ENCODE measurements at places on chromosomes 7 and 10.

DNA sequence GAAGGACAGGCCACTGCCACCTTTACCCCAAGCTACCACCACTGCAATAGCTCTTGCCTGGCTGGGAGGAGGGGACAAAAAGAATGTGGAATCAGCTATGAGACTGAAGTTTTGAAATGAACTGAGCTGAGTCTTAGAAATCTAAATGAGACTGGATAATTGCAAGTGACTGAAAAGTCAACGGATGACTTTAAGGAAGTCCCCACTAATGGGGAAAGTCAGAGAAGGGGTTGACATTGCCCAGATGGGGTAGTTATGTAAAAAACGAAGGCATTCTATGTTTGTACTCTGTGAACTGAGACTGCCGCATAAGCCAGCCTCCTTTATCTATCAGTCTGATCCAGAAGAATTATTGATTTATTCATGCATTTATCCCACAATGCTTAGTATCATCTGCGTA, 67.2 kb downstream of the RBM20 start:
- no peak for DNase-seq

DNA sequence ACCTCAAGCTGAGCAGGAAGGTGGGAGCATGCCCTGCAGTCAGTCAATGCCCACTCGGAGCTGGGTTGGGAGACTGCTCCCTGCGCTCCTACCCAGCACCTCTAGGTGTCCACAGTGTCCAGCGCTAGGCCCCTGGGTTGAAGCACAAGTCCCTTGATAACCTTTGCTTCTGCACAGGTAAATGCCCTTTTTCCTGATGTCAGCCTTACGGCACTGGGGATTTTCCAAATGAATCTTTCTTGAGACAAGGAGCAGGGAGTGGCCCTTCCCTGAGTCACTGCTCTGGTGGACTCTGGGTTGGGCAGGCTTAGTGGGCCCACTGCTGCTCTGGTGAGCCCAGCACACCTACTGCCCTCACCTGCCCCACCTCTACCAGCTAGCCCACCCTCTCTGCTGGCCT, 61.9 kb upstream of the OPN4 start:
- no peak for DNase-seq

DNA sequence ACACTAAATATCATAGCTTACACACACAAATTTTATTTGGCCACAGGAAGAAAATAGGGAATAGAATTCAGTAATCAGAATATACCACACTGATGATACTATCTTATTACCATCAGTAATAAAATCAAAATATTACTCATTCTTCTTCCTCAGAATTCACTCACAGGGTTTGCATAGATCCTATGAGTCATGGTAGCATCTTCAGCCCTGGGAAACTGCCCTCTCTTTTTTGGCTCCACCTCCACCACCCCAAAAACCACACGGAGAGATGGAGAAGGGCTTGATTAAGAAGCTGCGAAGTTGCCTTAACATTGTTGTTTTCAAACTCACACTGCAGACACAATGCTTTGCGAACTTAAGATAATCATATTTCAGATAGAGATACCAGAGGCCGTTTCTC, 154.1 kb upstream of the AHR start:
- no peak for DNase-seq

GRCh38 chr10:61175316-61175715, 231.3 kb upstream of the RHOBTB1 start:
- DNase-seq: no peak

DNA sequence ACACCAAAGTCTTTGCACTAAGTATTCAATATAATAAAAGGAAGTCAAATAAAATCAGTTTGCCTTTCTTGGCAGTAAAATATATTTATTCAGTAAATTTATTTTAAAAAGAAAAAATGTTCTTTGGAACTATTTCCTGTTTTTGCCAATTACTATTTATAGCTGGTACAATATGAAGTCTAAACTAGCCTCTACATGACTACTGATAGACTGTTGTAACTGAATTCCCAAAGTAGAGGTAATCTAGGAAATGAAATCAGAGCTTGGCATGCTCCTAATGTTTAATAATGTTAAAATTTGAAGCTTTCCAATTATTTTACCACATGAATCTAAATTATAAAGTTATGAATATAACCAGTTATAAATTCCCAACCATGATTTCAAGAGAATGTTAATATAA, 385.5 kb downstream of the SEMA3D start:
- DNase-seq: no peak

- no peak for DNase-seq
Observed at GRCh38 chr7:42931447-42931833, 534 bp downstream of the PSMA2 start.

DNA sequence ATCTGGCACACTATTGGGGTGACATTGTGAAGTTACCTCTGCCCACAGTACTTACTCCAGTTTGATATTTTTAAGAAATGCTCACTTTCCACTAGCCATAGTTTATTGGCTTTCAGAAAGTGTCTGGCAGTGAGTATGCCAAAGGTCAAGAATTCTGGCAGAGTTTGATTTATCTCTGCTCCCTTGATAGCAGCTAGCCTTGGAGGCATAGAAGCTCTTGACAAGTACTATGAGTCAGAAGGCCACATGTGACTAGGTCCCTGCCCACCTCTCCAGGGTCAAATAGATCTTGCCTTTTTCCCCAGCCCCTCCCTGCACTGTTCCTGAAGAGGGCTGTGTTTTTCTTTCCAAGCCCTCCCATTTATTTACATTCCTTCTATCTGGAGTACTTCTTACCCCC, 202.2 kb downstream of the AUTS2 start:
- no peak for DNase-seq

GRCh38 chr10:132478341-132479023, 59.1 kb upstream of the INPP5A start:
- DNase-seq: no peak

DNA sequence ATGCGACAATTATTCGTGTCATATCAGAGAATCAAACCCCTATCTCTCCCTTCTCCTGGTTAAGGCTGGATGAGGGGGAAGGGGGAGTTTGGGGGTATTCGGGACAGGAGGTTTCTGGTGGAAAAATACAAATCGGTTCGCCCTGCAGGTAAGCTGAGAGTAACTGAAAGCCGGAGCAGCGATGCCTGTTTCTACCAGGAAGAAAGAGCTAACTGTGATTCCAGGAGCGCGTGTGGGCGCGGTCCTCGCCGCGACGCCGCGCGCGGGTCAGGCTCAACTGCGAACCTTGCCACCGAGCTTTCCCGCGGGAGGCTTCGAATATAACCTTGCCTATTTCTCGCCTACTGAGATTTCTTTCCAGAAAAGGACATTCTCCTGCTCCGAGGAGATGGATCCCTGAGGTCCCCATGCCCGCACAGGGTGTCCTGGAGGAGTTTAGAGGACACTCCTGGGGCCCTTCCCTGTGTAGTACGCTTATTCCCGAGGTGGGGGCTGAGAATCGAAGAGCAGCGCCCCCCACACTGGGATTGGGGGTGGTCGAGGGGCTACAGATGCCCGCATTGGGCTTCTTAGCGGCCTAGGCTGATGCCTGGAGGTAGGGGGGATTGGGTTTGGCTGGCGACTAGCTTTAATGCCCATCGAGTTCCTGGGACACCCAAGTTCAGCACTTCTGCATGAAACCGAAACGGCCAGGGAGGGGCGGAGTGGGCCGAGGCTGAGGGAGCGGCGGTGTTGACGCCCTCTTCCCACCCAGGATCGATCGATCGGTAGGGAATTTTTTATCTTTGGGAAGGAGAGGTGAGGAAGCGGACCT, 13.0 kb upstream of the DLX6 start:
- DNase-seq: no peak

- DNase-seq: no peak
Observed at GRCh38 chr10:61992059-61992460, 90.6 kb downstream of the ARID5B start.

DNA sequence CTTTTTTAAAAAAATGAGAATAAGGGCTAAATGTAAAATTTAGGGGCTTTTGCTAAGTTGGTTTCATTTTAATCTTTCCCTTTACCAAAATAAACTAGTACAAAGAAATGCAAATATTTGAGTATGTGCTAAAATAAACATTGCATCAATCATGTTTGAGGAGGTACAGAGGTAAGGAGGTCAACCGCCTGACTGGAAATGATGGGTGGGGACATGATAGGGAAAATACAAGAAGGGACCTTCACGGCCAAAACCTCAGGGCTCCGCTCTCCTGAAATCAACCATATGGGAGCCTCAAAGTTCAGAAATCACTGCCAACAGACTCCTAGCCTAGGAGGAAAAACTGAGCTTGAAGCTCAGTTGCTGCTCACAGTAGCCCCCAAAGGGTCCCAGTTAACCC, 207.6 kb downstream of the AHR start:
- no peak for DNase-seq

DNA sequence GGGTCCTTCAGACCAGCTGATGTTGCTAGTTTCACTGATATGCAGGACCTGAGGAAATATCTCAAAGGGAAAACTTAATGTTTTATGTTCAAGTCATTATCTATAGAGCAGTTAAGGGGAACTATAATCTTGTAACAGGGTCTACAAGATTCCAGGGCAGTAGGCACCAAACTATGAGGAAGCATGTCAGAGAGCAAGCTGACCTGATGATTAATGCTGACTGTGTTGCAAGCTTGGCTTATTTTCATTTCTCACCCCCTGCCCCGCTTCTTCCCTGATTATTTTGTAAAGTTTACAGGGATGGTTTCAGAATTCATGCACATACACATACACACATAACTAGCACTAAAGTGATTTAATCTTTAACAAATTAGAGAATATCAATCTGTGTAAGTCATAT, 84.3 kb upstream of the CACNA2D1 start:
- DNase-seq: no peak

- DNase-seq: no peak
Observed at GRCh38 chr10:133124357-133125211, 35.4 kb upstream of the KNDC1 start.
